ENCODE measurements at places on chromosomes 4 and X.
A peak's percentile ranks its signal among the peaks of the same experiment; 100 is the strongest.

GRCh38 chr4:143347484-143348111, 10.9 kb downstream of the GAB1 start:
- no peak for DNase-seq

DNA sequence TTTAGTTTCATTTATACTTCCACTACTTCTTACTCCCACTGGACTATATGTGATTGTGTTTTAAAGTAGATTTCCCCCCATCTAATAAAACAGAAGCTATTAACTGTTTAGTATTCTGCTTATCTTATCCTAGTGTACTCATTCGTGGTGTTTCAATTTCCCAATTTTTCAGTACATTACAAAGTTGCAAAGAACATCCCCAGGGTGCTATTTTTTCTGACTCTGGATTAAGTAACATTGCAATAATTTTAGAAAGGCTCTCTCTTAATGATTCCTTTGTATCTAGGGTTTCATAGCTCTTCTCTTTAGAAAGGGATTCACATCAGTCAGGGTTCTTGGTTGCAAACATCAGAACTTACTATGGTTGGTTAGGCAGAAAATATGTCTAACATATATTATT, 317.9 kb upstream of the DIPK2B start:
- DNase-seq = no peak

GRCh38 chrX:118528071-118528737, 32.6 kb downstream of the DOCK11 start:
- DNase-seq = no peak

DNA sequence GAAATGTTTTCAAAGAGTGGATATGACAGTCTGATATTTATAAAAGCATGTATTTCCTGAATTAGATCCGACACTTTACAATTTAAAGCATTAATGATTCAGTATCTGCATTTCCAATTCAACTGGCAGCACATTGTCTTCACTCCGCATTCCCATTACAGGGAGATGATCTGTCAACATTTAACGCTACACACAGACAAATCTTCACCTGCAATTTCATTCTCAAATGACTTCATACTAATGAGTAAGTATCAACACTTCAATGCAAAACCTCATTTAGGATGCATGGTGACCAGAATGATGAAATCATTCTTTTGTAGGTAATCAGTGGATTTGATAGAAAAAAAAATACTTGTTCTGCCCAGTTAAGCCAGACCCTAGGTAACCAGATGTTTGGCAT, 749.6 kb downstream of the CENPC start:
- DNase-seq = no peak

- DNase-seq = no peak
Measured at GRCh38 chr4:77355731-77356130, 198.7 kb downstream of the CCNG2 start.

GRCh38 chr4:31023109-31023508, 302.9 kb downstream of the PCDH7 start:
- no peak for DNase-seq

GRCh38 chrX:13078739-13079444, 34.5 kb upstream of the FAM9C start:
- DNase-seq = peak; percentile 61

DNA sequence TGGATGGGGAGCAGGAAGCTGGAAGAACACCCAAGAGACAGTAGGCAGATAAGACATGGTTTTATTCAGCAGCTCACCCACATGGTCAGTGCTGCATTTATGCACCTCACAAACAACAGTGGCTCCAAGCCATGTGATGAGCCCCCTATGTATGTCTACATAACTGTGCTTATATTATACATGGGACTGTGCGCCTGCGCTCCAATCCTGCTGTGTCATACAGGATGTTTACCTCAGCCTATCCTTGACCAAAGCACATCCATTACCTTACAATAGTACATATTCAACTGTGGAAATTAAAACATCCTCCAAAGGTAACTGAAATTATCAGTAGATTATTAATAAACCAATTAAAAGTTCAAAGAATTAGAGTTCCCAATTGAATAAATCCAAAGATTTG, 44.1 kb upstream of the SGMS2 start:
- no peak for DNase-seq

GRCh38 chrX:129981752-129982299, 609 bp upstream of the BCORL1 start:
- no peak for DNase-seq

GRCh38 chr4:128512767-128513322, 225.2 kb upstream of the PGRMC2 start:
- DNase-seq = no peak

DNA sequence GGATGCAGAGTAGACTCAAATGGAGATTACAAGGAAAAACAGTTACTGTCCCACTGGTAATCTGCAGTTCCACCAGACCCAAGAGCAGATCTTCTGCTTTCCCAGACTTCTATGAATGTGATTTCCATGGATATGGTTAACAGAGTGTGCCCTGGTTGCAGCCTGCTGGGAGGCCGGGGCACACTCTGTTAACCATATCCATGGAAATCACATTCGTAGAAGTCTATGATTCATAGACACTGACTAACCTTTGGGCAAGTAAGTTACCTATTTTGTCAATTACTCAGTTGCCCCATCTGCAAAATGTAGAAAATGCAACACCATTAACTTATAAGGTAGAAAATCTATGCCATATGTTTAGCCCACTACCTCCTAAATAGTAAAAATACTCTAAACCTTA, 443.1 kb upstream of the PITX2 start:
- no peak for DNase-seq

- no peak for DNase-seq
Measured at GRCh38 chr4:102449751-102450352, 51.3 kb upstream of the NFKB1 start.

- no peak for DNase-seq
Measured at GRCh38 chrX:7948483-7948882, 21.3 kb upstream of the PNPLA4 start.

GRCh38 chr4:119675391-119675790, 46.8 kb upstream of the PDE5A start:
- no peak for DNase-seq
